RPMI8226 (cell line): ENCODE measurements at places on chromosomes 4 and X.

GRCh38 chrX:139831675-139832456 lies 101.0 kb downstream of the ATP11C start:
- DNase-seq, result peak; percentile 4

- DNase-seq, result no peak
These were observed 144.2 kb upstream of the RAPGEF2 start for GRCh38 chr4:158958489-158959270.

GRCh38 chrX:8673201-8673600 lies 58.7 kb downstream of the ANOS1 start:
- no peak for DNase-seq

DNA sequence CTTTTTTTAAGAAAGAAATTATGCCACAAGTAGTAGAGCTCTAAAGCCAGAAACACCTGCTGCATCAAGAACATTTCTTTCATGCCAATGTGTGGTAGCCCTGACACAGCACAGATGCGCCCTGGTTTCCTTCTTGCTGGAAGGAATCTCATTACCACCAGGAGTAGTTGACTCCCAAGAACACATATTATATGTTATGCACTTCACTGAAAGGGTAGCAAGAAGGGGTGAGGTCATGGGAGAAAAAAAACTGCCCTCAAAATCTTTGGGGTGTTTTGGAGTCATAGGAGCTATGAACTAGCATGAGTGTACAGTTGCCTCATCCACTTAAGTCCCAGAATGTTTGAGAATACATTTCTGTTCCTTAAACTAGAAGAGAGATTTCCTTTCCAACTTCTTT lies 185.8 kb upstream of the C1QTNF7 start:
- DNase-seq, result no peak

- DNase-seq, result no peak
These were observed 100.1 kb downstream of the RTL5 start for GRCh38 chrX:72031634-72032033.

GRCh38 chrX:54352677-54353076 lies 5.2 kb downstream of the WNK3 start:
- no peak for DNase-seq
